Lung (tissue), 17 donors: ENCODE measurements at places on chromosomes 1 and 21.

- DNase-seq: peak; percentile 35
Measured at GRCh38 chr1:31297277-31298247, 730 bp downstream of the ZCCHC17 start.

GRCh38 chr1:101388904-101389546 is 152.2 kb downstream of the S1PR1 start:
- no peak for DNase-seq

DNA sequence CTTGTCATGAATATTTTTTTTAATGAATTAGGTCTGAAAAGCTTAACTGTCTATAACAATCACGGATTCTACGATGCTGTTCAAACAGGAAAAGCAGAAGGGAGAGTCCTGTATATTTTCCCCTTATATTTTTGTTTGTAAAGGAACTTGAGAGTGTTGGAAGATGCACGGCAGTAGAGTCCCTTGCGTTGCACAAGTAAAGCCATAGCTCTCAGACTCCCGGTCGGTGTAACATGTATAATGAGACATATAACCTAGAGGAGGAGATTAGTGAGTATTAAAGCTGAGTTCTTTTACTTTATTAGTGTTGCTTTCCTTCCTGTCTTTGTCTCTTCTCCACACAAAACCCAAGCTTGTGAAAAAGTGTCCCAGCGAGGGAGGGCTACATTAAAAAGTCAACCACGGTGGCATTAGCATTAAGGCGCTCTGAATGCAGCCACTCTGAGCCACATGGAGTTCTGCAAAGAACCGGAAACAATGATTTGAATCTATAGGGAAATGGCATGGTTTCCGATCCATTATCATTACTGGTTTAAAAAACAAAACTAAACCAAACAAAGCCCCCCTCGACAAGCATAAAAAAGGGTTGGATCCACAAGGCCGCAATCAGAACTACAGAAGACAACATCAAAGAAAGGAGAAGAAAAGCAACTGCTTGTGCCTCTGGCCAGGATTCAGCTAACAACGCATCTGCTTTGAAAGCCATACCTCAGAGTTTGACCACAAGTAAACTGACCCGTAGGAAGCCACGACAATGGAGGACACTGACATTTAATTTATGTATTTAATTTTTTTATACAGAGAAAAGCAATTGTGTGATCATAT is 356.8 kb downstream of the LMO4 start:
- peak; percentile 80 for DNase-seq

- no peak for DNase-seq
Measured at GRCh38 chr1:35180776-35181374, 12.1 kb downstream of the SFPQ start.
